ENCODE measurements at places on chromosomes 5 and 9.

DNA sequence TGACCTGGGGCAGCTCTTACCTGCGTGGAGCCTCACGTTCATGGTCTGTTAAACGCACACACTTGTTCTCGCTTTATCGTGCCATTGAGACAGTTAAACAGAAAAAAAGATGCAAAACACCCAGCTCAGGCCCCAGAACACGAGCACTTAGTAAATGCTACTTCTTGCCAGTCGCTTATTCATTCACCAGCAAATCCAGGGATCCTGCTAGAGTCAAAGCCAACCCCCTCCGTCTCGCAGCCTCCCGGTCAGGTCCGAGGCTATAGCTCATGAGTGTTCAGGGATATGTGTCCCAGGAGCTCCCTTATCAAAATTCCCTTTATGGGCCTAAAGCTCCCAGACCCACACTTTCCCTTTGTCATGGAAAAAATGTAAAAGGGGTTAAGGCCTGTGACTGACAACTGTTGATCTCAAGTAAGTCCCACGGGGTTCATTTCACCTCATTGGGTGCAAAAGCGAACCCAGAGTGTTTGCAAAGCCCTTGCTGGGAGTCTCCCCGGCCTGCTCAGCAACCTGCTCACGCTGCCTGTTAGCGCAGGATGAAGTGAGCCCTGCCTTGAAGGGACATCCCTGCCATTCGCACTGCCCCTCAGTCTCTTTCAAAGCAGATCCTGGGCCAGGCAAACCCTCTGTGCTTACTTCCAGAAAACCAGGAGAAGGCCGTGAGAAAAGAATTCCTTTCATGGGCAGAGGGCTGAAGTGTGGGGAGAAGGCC is 40.7 kb downstream of the HRH2 start:
- peaks cover 18% of the 10 kb centered on the region for H3K4me1 ChIP-seq
- no peak for DNase-seq
- no peak overlapping the region for H3K4me3 ChIP-seq
- H3K36me3 ChIP-seq, result no peaks in the 10 kb centered on the region
- H3K27me3 ChIP-seq, result no peaks in the 10 kb centered on the region
- no peak overlapping the region for H3K27ac ChIP-seq

GRCh38 chr5:34045023-34045422 is 2.0 kb upstream of the C1QTNF3 start:
- peak overlapping the region; percentile 49 for H3K27ac ChIP-seq
- no peaks in the 10 kb centered on the region for H3K36me3 ChIP-seq
- no peaks in the 10 kb centered on the region for H3K27me3 ChIP-seq
- peaks cover 35% of the 10 kb centered on the region for H3K4me1 ChIP-seq

- no peaks in the 10 kb centered on the region for H3K4me1 ChIP-seq
- no peaks in the 10 kb centered on the region for H3K36me3 ChIP-seq
- H3K4me3 ChIP-seq, result no peak overlapping the region
Measured at GRCh38 chr5:167352801-167353200, 938.6 kb upstream of the WWC1 start.

DNA sequence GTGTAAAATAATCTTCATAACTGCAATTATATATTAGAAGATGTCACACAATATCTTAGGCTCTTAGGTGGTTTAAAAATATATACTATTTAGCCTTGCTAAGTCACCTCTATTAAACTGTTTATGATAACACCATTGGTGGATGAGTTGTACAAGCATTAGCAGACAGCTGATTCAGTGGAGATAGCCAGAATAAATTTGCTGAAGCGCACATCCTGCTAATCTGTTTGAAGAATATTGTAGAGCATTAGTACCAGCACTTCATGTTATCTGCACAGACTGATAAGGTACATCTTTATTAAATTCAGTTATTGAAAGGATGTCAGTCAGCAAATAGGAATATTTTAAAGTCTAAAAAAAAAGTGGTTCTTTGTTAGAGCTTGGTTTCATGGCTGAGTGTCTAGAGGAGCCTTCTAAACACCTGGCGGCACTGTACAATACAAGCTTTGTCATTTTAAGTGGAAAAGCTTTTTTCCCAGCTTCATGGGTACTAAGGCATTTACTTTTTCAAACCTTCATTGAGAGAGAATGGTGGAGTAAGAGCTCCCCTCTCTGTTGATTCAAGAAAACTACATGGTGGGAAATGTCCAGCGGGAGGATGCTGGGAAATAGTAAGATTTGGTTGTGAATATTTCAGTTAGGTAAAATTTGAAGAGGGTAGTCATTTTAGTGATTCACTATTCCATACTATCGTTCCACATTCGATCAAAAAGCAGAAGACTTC is 275.1 kb downstream of the SLF1 start:
- H3K27ac ChIP-seq, result no peak overlapping the region
- DNase-seq, result no peak
- H3K4me1 ChIP-seq, result no peaks in the 10 kb centered on the region
- no peak overlapping the region for H3K4me3 ChIP-seq
- no peaks in the 10 kb centered on the region for H3K36me3 ChIP-seq

DNA sequence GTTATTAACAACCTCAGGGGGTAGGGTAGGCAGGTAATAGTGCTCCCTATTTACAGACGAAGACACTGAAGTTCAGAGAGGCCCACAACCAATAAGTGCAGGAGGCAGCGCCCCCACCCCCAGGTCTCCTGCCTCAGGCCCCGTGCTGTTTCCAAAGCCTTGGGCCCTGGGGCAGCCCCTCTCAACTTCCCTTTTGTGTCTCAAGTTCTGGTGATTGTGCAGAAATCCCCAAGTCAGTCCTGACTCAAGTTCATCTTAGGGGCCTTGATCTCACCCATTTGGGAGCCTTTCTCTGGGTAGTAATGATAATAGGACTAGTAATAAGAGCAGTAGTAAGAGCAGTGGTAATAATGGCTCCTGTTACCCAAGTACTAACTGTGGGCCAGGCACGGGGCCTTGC is 35.5 kb upstream of the ASS1 start:
- no peaks in the 10 kb centered on the region for H3K4me1 ChIP-seq
- H3K27me3 ChIP-seq, result no peaks in the 10 kb centered on the region
- H3K36me3 ChIP-seq, result peaks cover 6% of the 10 kb centered on the region
- H3K27ac ChIP-seq, result no peak overlapping the region
- no peak overlapping the region for H3K4me3 ChIP-seq

DNA sequence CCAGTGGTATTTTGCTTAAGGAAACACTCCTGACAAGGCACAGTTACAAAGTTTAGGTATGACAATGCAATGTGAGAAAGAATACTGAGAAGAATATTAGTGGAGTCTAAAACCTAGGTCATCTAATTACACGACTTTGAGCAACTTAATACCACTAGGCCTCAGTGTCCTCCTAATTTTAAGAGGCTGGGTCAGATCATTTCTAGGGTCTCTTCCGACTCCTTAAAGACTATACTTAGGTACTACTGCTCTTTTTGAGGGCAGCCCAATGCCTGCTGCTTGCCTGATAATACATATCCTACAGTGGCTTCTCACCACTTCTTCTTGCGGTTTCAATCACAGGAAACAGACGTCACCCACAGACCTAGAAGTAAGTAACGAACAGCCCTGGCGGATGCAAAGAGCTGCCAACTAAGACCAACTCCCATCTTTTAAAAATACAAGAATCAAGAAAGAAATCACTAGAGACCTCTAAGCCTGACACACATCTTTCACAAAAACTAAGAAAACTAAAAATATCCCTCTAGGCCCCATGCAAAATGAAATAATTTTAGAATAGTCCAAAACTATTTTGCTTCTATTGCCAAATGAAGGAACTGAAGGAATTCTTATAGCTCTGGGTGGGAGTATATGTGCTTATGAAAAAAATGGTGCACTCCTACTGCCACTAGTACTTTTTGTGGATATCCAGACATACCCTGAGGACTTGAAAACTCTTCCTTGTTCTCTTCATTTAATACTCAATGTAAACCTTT is 13.1 kb downstream of the DIAPH1 start:
- H3K27ac ChIP-seq, result peak overlapping the region; percentile 73
- peaks cover 79% of the 10 kb centered on the region for H3K4me1 ChIP-seq
- no peak overlapping the region for H3K4me3 ChIP-seq
- DNase-seq, result no peak
- H3K27me3 ChIP-seq, result no peaks in the 10 kb centered on the region

GRCh38 chr5:34597034-34598027 is 58.8 kb upstream of the RAI14 start:
- H3K27me3 ChIP-seq, result no peaks in the 10 kb centered on the region
- no peak for DNase-seq
- no peak overlapping the region for H3K4me3 ChIP-seq
- H3K36me3 ChIP-seq, result no peaks in the 10 kb centered on the region
- H3K27ac ChIP-seq, result no peak overlapping the region

DNA sequence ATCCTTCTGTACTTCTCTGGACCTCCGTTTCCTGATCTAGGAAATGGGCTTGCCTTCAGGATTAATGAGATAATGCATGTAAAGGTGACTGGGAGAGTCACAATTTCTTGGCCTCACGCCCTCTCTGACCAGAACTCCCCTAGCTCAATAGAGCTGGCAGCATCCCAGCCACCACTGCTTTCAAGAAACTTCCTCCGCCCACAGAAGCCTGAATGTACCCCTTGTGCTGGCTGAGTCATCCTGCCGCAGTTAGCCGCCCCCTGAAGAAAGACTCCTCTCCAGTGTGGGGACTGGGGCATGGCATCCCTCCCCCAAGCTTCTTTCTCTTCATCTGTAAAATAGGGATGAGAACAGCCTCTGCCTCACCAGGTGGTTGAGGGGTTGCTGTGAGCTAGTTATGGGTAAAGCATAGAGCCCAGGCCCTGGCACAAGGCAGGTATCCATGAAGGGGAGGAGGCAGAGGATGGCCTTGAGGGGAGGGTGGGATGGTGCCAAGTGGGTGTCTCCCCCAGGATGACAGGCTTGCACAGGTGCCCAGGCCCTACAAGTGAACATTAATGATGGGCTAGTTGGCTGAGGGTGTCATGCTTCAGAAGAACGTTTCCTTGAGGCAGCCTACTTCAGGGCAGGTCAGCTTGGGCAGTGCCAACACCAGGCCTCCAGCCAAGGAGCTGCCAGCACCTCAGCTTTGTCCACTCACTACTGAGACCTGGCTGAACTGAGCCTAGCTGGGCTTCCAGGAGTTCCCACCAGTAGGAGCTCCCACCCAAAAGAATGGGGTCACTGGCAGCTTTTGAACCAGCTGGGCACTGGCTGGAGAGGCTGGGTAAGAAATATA is 3.4 kb downstream of the PDLIM4 start:
- no peaks in the 10 kb centered on the region for H3K27me3 ChIP-seq
- H3K4me3 ChIP-seq, result no peak overlapping the region
- DNase-seq, result peak; percentile 74
- no peaks in the 10 kb centered on the region for H3K36me3 ChIP-seq

DNA sequence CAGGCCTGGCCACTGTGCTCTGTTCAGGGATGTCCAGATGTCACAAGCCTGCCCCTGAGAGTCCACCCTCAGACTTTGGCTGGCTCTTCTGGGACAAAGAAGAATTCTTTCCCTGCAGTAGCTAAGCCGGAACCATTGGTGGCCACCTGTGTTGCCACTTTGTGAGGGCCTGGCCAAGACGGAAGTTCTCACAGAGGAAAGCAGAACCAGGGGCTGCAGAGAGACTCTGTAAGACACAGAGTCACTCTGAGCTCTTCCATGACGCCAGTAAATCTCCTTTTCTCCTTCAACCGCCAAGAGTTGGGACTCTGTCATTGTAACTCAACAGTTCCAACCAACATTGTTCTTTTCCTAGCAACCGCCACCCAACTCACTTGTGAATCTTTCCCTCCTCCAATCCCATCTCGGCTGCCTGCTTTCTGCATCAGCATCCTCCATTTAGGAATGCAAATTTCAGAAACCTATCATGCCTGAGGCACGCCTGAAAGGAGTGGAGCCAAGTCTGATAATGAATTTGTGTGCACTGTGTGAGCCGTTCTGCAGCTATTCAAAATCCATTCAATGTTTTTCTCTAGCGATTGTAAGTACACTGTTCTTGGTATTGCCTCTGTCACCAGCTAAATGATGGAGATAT is 37.8 kb upstream of the ATP6V1G1 start:
- DNase-seq, result no peak
- H3K4me1 ChIP-seq, result no peaks in the 10 kb centered on the region
- H3K27ac ChIP-seq, result no peak overlapping the region
- no peak overlapping the region for H3K4me3 ChIP-seq

GRCh38 chr5:39076757-39077728 is 2.8 kb upstream of the RICTOR start:
- peaks cover 18% of the 10 kb centered on the region for H3K4me1 ChIP-seq
- no peak for DNase-seq
- no peak overlapping the region for H3K4me3 ChIP-seq
- H3K27me3 ChIP-seq, result no peaks in the 10 kb centered on the region
- H3K27ac ChIP-seq, result peak overlapping the region; percentile 97

GRCh38 chr9:137012694-137013570 is 15.1 kb downstream of the ABCA2 start:
- no peaks in the 10 kb centered on the region for H3K4me1 ChIP-seq
- no peaks in the 10 kb centered on the region for H3K36me3 ChIP-seq
- DNase-seq, result no peak
- no peak overlapping the region for H3K27ac ChIP-seq
- H3K4me3 ChIP-seq, result no peak overlapping the region

GRCh38 chr5:72183101-72183520 is 75.8 kb downstream of the MAP1B start:
- peaks cover 24% of the 10 kb centered on the region for H3K4me1 ChIP-seq
- H3K27ac ChIP-seq, result no peak overlapping the region
- no peak for DNase-seq
- no peak overlapping the region for H3K4me3 ChIP-seq

DNA sequence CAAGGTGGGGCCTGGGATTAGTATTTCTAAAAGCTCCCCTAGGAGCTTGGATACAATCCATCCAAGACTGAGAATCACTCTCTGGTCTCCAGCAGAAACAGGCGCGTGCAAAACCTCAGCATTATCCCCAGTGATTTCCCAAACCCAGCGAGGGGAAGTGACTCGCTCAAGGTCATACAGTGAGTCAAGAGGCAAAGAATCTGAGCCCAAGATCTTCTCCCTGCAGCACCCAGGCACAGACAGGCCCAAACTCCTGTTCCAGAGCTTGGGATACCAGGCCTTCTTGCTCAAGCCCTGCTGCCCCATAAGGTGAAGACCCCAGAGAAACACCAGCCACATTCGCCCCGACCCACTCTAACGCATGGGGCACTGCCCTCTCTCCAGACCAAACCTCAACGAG is 33.2 kb downstream of the SHB start:
- DNase-seq, result no peak
- H3K4me3 ChIP-seq, result no peak overlapping the region

DNA sequence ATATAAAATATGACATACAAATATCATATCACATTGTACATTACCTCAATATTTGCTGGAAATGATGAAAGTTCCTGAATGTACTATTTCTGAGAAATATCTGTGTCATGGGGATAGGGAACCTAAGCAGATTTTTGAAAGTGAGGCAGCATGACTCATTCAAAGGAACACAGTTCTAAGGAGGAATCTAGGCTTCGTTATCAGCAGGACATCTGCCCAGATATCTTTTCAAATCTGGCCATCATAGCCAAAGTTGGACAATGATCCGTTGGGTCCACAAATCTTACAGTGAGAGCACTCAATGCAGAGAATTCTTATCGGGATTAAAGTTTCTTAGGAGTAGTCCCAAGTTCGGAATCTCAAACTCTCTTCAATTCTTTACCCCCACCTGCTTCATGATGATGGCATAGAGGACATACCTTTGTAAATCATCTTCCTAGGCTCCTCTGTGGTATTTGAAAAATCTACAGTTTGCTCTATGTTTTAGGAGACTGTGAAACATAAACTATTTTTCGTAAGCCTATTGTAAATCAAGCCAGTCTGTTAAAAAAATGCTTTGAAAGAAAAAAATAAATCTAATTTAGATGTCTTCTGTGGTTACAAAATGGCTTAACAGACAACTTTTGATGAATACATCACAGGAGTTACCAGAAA is 29.4 kb upstream of the ALDH1A1 start:
- H3K4me1 ChIP-seq, result no peaks in the 10 kb centered on the region
- no peaks in the 10 kb centered on the region for H3K27me3 ChIP-seq
- no peak overlapping the region for H3K27ac ChIP-seq
- no peaks in the 10 kb centered on the region for H3K36me3 ChIP-seq
- H3K4me3 ChIP-seq, result no peak overlapping the region

- H3K27me3 ChIP-seq, result no peaks in the 10 kb centered on the region
- H3K4me3 ChIP-seq, result no peak overlapping the region
- H3K36me3 ChIP-seq, result no peaks in the 10 kb centered on the region
- DNase-seq, result no peak
- no peak overlapping the region for H3K27ac ChIP-seq
Measured at GRCh38 chr5:148778882-148779281, 47.5 kb upstream of the ADRB2 start.

All from heart right ventricle (tissue), 16 donors.